Epithelial cell of proximal tubule (primary cell): ENCODE measurements at places on chromosomes 1 and 21. TPM values are rescaled to one million over a fixed set of nuclear protein-coding genes. Genes with fewer than 3 reads are reported as not detected.

DNA sequence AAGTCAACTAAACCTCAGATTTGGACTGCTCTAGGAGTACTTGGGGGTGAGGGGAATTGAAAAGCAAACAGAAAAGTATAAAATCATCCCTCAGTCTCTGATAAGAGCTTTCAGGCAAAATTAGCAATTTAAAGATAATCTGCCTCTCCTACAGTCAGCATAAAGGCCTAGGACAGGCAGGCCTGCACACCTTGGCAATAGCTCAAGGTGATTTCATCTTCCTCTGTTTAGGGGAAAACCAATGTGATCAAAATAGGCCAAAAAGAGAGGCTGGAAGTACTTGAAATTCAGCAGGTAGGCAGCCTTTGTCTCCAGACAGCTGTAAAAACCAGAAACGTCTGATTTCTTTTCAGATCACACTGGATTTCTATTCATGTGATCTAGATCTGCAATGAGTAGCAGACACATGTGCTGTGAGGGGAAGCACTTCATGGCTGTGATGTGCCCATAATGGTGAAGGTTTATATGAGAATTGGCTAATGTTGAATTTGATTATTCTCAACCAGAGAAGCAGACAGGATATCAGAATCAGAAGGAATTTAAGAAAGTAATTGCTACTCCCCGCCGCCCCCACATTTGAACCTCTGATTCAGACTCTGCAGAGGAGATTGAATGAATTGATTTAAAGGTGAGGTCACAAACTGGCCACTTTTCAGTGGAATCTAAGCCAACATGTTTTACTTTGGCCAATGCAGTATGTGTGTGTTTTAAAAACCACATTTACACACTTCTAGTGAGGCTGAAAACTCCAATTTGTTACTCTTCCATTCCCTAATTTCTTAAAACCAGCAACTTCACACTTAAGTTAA lies 45.8 kb upstream of the DNASE2B start:
- no peak for DNase-seq

DNA sequence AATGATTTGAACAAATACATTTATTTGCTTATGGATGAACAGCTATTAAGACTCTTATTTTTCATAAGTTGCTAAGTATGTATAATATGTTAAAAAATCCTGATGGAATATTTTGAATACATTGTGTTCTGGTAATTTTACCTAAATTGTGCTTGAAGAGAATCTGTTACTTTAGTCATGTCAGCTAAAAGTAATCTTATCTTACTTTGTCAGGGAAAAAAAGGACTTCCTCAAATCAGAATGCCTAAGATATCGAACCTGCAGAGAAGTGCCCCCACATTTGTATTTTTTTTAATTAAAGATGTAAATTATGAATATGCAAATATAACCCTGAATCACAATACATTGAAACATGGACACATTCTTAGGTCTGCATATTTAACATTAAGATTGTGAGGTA lies 1331.7 kb downstream of the MRPL39 start:
- no peak for DNase-seq

- DNase-seq = no peak
These were observed 110.4 kb downstream of the PPIAL4G start for GRCh38 chr1:148372731-148373130.

GRCh38 chr1:87598429-87598828 lies 269.7 kb downstream of the LMO4 start:
- no peak for DNase-seq

ST6GALNAC5 gene
- total RNA-seq = 1.3 and 1.4 TPM in 2 replicates
